ENCODE measurements at places on chromosomes 2 and 18. TPM values are rescaled to one million over a fixed set of nuclear protein-coding genes. Genes with fewer than 3 reads are reported as not detected.

GRCh38 chr2:10634495-10634894, 55.3 kb downstream of the NOL10 start:
- no peak for DNase-seq

Gene MGAT4A
- 17.0 TPM for total RNA-seq

Gene FRZB
- 0.31 TPM for total RNA-seq

GRCh38 chr2:120541553-120541932, 194.1 kb upstream of the GLI2 start:
- DNase-seq: no peak

Gene ALPI
- not detected for total RNA-seq

DNA sequence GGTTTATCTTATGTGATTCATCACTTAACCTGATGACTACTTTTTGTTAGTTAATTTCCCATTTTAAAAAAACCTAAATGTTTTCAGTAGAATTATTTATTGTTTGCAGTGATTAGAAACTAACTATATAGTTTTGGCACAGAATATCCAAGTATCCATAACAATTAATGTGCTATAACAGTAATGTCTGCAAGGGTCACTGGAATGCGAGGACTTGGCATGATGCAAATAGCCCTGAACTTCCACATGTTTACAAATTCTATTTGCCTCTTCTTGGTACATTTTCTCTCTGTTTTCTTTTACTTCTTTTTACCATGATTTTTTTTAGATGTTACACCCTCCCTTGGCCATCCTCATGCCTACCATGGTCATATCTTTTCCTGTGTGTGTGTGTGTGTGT, 49.3 kb upstream of the GALNT3 start:
- no peak for DNase-seq

Gene CDK15
- total RNA-seq: 0.13 TPM
